ENCODE measurements at places on chromosomes 16 and 17.

DNA sequence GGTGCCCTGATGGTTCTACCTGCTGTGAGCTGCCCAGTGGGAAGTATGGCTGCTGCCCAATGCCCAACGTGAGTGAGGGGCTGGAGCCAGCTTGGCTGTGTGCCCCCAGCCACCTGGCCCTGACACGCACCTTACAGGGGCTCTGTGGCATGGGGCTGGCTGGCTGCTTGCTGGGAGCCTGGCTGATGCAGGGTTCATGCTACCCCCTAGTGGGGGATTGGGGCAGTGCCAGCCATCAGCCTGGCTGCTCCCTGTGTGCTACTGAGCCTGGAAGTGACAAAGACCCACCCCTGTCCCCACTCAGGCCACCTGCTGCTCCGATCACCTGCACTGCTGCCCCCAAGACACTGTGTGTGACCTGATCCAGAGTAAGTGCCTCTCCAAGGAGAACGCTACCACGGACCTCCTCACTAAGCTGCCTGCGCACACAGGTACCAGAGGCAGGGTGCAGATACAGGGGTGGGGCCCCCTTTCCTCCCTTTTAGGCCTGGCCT, 5.7 kb downstream of the GRN start:
- peak; percentile 77 for DNase-seq

DNA sequence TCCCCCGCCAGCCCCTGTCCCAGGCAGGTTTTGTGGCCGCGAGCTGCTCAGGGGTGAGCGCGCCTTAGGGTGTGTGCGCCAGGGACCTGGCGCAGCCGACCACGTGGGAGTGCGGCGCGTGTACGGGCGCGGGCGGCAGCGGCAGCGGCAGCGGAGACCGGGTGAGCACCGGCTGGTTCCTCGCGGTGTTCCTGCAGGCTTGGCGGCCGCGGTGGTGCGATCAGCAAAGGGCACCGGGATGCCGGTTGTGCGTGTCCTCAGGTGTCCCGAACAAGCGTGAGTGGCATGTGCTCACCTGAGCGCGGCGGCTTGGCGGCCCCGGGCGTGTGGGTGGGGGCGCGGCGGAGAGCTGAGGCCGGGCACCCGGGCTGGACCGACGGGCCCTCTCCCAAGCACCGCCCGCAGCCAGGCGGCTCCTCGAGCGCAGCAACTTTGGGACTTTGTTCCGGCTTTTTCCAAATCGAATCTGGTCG, 381 bp upstream of the HSD11B2 start:
- peak; percentile 48 for DNase-seq

DNA sequence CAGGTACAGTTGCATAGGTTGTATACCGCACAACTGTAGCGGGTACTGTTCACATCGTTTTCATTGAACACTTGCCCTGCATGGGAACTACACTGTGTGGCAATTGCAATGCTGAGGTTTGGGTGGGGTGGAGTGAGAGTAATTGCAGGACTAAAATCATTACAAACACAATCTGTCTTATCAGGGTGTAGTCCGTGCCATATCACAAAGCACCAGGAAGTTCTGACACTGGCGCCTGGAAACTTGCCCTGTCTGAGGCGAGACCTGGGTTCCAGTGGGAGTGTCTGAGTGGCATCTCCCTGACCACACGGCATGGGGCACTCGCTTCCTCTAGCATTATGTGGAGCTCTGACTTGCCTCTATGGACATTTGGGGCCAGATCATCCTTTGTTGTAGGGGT, 153.4 kb downstream of the RGS9 start:
- DNase-seq: no peak

GRCh38 chr17:77676237-77676661, 282.3 kb upstream of the TNRC6C start:
- no peak for DNase-seq

DNA sequence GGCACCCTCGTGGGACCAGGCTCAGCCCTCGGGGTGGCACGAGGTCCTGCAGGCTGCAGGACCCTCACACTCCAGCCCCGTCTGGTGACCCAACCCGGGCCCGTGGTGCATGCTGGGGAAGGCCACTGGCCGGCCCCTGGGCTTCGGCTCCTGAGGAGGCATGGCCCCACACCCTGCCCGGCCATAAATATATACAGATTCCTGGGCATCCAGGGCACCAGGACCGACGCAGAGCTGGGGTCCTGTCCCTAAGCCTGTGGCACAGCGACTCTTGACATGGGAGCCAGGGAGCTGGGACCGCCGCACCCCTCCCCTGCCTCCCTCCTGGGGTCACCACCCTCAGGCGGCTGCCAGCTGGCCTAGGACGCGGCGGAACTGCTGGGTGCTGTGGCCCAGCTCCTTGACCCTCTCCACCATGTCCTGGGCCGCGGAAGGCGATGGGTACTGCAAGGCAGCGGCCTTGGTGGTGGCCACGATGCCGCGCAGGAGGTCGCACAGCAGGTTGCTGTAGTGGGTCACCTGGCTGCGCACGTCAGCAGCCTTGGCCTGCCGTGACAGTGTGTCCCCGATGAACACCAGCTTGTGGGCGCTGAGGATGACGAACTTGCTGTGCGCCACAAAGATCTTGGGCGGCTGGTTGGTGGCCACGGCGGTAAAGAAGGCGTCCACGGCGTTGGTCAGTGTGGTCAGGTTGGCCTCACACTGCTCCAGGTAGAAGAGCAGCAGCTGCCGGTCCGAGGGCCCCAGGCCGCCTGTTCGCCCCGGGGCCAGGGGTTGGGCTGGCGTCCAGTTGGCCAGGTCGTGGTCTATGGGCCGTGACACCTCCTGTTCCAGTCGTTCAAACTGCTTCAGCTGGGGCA, 10.6 kb downstream of the CTRB1 start:
- no peak for DNase-seq

DNA sequence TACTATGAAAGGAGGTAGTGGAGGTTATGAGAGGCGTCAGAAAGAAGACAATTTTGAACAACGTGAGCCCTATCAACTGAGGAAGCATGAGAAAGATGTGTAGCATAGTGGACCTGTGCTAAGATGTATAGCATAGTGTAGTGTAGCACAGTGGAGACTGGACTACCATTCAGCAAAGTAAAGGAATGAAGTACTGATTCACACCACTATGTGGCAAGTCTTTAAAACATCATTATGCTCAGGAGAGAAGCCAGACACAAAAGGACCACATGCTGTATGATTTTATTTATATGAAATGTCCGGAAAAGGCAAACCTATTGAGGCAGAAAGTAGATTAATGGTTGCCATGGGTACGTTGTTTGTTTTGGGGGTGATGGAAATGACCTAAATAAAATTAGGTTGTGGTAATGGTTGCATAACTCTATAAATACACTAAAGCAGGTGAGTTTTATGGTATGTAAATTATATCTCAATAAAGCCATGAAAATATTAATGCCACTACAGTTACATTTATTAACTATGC, 20.4 kb upstream of the XYLT1 start:
- DNase-seq: no peak

- peak; percentile 19 for DNase-seq
These were observed 55.5 kb downstream of the SYT17 start for GRCh38 chr16:19223235-19224170.

DNA sequence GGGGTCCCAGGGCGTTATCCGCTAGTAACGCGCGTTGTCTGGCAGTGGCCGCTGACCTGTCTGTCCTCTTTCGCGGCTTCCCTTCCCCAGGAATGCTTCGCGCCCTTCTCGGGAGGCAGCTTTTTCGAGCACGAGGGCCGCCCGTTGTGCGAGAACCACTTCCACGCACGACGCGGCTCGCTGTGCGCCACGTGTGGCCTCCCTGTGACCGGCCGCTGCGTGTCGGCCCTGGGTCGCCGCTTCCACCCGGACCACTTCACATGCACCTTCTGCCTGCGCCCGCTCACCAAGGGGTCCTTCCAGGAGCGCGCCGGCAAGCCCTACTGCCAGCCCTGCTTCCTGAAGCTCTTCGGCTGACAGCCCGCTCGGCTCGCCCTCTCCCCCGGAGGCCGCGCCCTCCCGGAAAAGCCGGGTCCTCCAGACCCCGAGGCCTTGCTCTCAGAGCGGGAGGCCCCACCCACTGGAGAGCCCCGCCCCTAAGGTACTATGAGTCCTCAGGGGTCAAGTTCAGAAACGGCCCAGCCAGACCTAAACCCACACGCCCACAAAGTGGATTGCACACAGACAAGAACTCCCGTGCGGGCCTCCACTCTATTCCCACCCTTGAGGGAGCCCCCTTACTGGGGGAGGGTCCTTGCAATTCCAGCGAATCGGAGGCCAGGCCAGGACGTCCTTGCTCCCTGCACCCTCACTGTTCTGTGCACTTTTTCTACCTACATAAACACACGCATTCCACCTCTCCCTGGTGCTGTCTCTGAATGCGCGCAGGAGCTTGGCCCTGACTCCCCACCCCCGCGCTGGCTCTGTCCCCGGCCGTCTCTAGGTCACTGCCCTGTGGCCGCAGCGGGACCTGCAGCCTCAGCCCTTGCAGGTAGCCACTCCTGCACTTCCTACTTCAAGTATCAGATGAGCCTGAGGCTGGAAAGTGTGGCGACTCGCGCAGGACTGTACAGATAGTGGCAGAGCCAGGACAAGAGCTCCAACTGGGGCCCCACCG, 5.4 kb upstream of the SLC5A2 start:
- peak; percentile 36 for DNase-seq

GRCh38 chr16:13153696-13154095, 252.3 kb downstream of the SHISA9 start:
- no peak for DNase-seq

GRCh38 chr17:8844229-8845218, 22.9 kb downstream of the PIK3R6 start:
- no peak for DNase-seq

GRCh38 chr17:2898255-2898926, 102.2 kb downstream of the RAP1GAP2 start:
- no peak for DNase-seq

- DNase-seq: peak; percentile 15
These were observed 601 bp upstream of the RFWD3 start for GRCh38 chr16:74667255-74667700.

DNA sequence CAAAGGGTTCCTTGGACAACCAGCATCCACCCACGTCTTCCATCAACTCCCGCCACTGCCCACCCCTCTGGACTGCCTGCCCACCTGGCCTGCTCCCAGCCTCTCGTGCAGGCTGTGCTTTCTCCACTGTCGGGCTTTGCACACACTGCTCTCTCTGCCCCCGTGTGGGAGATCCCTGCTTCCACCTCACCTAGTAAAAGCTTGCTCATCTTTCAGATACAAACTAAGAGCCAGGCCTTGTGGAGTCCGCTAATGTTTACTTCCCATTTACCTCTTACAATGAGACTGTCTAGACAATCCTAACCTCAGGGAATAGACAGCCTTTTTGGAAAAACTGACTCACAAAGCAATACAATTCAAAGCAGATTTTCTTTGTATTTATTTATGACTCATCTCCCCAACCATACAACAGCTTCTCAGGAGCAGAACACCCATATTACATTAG, 67.6 kb downstream of the USP31 start:
- no peak for DNase-seq

- DNase-seq: no peak
These were observed 28.7 kb downstream of the UNK start for GRCh38 chr17:75813081-75814020.

- no peak for DNase-seq
These were observed 10.9 kb downstream of the SLC43A2 start for GRCh38 chr17:1617620-1618174.

DNA sequence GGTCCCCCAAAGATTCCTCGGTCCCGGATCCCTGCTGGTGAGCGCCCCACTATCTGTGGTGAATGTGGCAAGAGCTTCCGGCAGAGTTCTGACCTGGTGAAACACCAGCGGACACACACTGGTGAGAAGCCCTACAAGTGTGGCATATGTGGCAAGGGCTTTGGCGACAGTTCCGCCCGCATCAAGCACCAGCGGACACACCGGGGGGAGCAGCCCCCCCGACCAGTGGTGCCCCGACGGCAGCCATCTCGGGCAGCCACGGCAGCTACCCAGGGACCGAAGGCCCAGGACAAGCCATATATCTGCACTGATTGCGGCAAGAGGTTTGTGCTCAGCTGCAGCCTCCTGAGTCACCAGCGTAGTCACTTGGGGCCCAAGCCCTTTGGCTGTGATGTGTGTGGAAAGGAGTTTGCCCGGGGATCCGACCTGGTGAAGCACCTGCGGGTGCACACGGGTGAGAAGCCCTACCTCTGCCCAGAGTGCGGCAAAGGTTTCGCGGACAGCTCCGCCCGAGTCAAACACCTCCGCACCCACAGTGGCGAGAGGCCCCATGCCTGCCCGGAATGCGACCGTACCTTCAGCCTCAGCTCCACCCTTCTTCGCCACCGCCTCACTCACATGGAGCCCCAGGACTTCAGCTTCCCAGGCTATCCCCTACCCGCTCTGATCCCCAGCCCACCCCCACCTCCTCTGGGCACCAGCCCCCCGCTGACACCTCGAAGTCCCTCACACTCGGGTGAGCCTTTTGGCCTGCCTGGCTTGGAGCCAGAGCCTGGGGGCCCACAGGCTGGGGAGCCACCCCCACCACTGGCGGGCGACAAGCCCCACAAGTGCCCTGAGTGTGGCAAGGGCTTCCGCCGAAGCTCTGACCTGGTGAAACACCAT, 2.8 kb downstream of the ZNF48 start:
- DNase-seq: no peak

GRCh38 chr17:73293480-73293911, 18.3 kb downstream of the CDC42EP4 start:
- no peak for DNase-seq
